IPS DF 6.9 (cell line): ENCODE measurements at places on chromosomes 3 and 15.

DNA sequence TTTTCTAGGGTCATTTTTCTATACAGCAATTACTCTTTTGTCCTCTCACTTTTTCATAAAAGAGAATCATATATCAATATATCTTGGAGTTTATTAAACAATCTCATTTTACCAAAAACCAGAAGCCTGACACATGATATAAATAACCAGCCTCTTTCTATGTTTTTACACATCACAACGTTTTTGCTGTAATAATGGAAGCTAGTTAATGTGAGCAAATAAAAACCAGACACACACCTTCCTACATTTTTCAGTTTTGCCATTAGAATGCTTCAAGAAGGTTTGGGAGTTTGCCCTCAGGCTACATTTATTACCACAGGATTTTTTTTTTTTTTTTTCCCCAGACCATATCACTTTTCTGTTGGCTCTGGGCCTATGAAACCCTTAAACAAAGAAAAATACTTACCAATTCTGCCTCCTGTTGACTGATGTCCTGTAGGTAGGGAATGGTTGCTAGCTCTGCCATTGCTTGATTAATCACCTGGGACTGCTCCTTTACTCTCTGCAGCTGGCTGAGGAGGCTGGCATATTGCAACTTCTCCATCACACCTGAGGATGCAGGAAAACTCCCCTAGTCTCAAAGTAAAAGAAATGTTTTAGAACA is 165.5 kb downstream of the ECT2 start:
- DNase-seq = no peak

DNA sequence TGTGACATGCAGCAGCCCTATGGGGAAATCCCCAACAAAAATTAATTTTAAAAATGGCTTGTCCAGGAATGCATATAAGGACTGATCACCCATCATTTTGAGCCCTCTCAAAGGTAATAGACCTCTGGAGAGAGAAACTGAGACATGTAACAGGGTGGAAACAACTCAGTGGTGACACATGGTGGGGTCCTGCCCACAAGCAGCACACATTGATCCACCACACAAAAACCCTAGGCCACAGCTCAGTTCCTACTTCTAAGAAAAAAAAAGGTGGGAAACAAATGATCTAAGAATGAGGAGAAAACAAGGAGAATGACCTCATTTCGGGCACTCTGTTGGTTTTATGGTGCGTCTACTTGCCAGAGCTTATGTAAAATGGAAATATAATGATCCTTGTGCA is 1.9 kb upstream of the SLC41A3 start:
- no peak for DNase-seq

GRCh38 chr3:187669675-187670504 is at the start of gene SST:
Gene SST, minus strand, starts transcription at chr3:187670394. Its CDS starts 103 bp downstream, at chr3:187670291.
- peak; percentile 85 for DNase-seq

GRCh38 chr3:121998030-121998580 is 23.9 kb downstream of the ILDR1 start:
- DNase-seq = no peak

- no peak for DNase-seq
Observed at GRCh38 chr3:118636841-118637240, 397.8 kb downstream of the IGSF11 start.

- DNase-seq = no peak
Observed at GRCh38 chr15:87570206-87570605, 686.3 kb downstream of the NTRK3 start.

DNA sequence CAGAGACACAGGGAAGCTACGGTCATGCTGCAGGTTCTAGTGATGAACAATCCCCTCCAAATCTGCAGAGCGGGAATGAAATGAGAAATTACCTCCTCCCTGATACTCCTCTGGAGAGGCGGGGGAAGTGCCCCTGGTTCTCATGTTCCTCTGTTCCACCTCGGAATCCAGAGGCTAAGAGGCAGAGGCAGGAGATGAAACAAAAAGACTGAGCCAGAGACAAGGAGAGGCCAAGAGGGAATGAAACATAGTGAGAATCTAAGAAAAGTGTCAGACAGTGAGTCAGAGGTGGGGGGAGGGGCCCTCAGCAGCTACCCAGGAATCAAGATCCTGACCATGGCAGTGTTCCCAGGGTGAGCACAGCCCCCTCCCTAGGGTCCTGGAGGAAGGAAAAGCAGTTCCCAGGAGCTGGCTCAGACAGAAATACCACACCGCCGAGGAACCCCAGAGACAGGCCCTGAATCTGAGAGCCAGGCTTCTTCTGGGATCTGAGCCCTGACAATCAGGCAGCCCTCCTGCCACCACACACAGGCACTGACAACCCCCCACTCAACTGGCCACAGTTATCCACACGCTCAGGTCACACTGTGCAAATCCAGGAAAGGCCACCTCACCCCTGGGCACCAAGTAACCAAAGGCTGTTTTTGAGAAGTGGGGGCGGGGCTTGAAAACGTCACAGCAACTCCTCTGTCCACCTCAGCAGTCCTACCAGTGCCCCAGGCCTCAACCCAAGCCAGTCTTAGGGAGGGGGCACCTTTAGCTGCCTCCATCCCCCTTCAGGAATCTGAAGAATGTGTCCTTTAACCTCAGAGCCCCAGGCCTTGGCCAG is 2.4 kb downstream of the CSRNP1 start:
- DNase-seq = no peak

DNA sequence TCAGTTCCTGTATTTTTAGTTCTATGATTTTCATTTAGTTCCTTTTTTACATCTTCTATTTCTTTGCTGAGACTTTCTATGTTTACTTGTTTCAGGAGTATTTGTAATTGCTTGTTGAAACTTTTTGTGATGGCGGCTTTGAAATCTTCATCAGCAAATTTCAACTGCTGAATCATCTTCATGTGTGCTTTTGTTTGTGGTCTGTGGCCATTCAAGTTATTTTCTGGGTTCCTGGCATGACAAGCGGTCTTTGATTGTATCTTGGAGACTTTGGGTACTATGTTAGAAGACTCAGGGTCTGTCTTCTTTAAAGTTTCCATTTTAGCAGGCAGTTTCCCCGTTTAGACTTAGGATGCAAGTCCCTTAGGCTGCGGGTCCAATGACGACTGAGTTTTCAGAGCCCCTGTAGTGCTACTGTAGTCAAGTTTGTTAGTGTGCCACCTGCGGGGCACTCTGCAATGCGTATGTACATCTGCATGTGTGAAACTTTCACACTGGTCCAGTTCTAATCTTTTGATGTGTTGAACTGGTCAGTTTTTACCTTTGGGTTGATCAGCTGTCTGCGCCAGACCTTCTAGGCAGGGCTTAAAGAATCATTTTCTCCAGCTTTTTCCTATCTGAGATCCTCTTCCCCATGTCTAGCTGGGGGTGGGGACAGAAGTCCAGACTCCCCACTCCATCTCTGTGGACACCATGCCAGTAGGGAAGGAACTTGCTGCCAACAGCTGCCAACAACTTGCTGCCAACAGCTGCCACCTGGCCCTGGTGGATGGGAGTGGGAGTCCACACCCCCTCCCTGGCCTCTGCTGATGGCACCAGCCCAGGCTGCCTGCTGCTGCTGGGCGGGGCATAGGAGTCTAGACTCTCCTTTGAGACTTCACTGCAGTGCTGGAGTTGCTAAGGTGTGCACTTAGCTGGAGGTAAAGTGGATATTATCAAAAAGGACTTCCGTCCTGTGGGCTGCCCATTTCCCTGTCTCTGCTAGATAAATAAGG is 190.9 kb downstream of the TJP1 start:
- no peak for DNase-seq

- no peak for DNase-seq
Observed at GRCh38 chr15:58467722-58468423, 36.1 kb downstream of the LIPC start.

GRCh38 chr15:77630956-77631744 is 1.6 kb downstream of the LINGO1 start:
- DNase-seq = no peak

DNA sequence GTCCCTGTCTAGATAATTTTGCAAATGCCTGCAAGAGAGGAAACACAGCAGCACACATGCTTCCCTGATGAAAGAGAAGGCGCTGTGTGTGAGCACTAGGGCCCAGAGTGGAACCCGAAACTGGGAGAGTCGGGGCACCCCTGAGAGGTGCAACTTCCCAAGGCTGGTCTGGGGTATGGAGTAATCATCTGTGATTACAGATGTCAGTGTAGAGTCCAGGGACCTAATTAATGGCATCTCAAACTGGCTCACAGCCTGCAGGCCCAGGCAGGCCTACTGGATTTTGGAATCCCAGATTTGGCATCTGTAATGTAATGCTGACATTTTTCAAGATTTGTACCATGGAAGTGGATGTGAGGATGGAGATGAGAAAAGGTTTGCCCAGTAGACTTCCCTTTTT is 29.4 kb downstream of the PGPEP1L start:
- no peak for DNase-seq

GRCh38 chr15:101182215-101182614 is 69.6 kb downstream of the CHSY1 start:
- no peak for DNase-seq

GRCh38 chr3:46284981-46285683 is 42.9 kb downstream of the CCR3 start:
- DNase-seq = no peak

DNA sequence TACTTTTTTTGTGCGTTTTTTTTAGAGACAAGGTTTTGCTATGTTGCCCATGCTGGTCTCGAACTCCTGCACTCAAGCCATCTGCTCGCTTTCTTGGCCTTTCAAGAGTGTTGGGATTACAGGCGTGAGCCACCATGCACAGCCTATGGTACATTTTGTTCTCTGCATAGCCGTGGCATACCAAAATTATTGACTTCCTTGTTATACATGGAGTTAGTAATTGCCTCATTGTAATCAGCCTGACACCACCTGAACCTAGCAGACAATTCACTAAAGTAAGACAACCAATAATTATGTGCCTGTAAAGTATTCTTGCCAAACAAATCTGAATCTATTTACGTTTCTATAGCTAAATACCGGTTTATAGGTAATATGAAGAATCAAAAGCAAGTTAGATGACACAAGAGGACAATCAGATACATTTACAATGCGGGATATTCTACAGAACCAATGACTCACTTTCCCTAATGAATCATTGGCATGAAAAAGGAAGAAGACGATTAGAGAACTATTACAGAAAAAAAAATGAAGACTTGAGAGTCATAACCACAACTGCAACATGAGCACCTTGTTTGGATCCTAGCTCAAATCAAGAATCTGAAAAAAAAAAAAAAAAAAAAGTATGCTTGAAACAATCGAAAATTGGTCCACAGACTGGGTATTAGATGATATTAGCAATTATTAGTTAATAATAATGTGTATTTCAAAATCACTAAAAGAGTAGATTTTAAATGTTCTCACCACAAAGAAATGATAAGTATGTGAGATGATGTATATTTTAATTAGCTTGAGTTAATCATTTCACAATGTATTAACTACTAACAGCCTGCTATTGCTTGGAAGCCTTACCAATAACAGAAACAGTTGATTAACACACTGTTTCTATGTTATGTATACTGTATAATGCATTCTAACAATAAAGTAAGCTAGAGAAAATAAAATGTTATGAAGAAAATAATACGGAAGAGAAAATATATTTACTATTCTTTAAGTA is 7.1 kb downstream of the GUCA1C start:
- no peak for DNase-seq

GRCh38 chr3:39226106-39226741 is 33.8 kb upstream of the XIRP1 start:
- DNase-seq = no peak

- no peak for DNase-seq
Observed at GRCh38 chr3:59940718-59941117, 890.9 kb upstream of the CFAP20DC start.

- no peak for DNase-seq
Observed at GRCh38 chr15:89457086-89457485, 39.3 kb downstream of the RHCG start.

GRCh38 chr3:120742849-120743365 is 363 bp downstream of the GTF2E1 start:
- DNase-seq = no peak

DNA sequence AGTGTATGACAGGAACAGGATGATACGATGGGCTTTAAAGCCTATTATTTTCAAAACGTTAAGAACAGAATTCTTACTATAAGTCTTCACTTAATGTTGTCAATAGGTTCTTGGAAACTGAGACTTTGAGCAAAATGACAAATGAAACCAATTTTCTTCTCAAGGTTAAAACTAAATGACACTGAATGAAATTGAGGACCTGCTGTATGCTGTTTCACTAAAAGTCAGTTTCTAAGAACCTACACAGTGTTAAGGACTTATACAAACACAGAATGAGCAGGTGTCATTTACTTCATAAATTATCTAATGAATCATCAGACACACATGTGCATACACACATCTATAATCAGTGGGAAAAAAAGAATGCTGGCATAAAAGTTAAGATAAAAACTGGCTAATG is 106.9 kb downstream of the RFTN1 start:
- no peak for DNase-seq

DNA sequence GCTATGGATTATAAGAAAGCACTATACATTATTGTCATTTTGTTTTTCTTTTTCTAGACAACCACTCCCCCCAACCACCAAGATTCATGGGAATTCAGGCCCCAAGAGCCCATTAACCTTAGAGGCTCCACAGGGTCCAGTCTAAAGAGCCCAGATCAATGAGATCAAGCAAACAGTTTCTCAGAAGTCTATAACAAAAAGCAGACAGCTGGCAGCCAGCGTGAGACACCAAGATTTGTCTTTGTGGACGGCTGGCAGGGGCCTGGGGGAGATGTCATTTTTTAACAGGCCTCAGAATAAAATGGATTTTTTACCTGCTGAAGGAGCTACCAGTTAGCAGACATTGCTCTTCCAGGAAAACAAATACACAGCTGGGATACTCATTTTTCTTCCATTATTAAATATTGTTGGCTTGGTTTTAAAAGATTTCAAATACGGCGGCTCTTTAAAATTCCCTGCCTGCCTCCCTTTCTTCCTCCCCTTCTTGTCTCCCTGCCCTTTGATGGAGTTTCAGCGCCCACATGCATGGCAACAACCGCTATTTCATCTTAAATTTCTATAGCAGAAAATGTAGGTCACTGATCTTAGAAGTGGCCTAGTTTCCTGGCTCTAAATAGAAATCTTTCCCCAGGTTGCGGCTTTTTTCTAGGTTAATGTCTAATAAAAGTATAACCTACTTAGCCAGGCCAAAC is 130.6 kb downstream of the FAM174B start:
- DNase-seq = no peak

DNA sequence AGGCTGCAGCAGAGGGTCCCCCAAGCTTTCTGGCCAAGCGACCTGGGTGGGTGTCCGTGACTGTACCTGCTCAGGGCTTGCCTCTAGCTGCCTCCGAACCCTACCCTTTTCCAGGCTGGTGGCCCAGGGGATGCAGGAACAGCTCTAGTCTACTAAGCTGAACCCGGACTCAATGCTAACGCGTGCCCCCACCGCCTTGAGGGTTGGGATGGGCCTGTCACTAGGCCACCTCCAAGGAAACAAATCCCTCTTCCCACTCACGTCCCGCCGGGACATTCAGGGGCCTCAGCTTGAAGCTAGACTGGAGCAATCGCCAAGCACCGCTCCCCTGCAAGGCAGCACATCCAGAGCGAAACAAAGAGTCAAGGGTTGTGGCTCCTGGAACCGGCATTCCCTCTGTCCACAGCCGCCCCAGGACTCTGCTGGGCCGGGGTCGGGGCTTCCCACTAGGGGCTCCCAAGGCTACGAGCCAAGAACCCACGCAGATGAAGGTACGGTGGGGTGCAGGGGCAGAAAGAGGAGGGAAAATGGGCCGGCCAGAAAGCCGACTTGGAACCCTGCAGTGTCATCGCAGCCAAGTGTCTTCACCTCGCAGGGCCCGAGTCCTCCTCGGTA is 2.9 kb downstream of the FBXL22 start:
- DNase-seq = no peak
